ENCODE measurements at places on chromosomes 5 and 9.

DNA sequence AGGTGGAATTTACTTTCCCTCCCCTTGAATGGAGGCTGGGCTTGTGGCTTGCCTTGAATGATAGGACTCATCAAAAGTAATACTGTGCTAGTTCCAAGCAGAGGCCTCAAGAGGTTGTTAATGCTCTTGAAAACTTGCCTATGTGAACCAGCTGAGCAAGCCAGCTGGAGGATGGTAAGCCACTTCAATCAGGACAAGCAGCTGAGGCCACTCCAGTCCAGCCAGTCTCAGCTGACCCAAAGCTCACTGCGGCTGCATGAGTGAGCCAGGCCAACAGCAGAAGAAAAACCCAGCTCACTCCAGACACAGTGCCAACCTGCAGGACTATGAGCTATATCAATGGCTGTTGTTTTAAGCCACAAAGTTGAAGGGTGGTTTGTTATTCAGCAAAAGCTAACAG, 182.8 kb downstream of the MCTP1 start:
- DNase-seq: no peak

GRCh38 chr5:157997991-157998504, 139.1 kb upstream of the CLINT1 start:
- DNase-seq: no peak

- no peak for DNase-seq
Measured at GRCh38 chr5:95969651-95970358, 8.2 kb upstream of the ELL2 start.

DNA sequence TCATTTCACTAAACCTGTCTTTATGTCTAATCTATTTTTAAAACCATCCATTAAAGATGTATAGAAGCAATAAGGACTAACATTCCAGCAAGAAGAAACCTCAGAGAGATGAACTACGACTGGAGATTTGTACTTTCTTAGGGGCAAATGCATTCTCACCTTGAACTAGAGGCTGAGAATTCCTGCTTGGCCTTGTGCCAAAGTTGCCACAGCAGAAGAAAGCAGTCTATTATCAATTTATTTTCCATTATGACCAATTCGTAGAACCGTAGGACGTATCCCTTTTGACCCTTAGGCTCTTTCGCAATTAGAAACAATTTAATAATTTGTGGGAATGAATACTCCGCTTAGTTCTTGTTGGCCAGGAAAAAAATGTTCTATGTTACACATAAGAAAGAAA, 1647.4 kb upstream of the CDH9 start:
- DNase-seq: no peak

GRCh38 chr5:144092508-144092907, 78.0 kb downstream of the YIPF5 start:
- no peak for DNase-seq

DNA sequence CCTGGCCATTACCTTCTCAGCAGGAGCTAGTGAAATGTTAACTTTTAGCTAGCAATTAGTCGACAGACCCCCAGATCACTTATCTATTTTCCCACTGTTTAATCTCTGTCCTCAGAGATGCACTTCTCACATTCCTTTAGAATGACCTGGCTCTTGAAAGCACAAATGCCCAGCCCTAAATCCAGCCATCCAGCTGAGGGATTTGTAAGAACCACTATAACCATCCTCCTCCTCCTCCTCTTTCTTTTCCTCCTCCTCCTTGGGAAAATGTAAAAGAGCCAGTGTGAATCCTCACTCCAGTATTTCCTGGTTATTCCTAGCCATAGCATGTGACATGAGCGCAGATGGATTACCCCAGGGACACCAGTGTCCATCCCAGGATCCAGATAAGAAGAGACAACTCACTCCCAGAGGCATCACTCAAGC, 124.3 kb downstream of the ENC1 start:
- no peak for DNase-seq

GRCh38 chr9:93129286-93129685, 4.8 kb downstream of the NINJ1 start:
- no peak for DNase-seq

GRCh38 chr5:33277061-33277650, 163.6 kb upstream of the TARS1 start:
- DNase-seq: no peak

DNA sequence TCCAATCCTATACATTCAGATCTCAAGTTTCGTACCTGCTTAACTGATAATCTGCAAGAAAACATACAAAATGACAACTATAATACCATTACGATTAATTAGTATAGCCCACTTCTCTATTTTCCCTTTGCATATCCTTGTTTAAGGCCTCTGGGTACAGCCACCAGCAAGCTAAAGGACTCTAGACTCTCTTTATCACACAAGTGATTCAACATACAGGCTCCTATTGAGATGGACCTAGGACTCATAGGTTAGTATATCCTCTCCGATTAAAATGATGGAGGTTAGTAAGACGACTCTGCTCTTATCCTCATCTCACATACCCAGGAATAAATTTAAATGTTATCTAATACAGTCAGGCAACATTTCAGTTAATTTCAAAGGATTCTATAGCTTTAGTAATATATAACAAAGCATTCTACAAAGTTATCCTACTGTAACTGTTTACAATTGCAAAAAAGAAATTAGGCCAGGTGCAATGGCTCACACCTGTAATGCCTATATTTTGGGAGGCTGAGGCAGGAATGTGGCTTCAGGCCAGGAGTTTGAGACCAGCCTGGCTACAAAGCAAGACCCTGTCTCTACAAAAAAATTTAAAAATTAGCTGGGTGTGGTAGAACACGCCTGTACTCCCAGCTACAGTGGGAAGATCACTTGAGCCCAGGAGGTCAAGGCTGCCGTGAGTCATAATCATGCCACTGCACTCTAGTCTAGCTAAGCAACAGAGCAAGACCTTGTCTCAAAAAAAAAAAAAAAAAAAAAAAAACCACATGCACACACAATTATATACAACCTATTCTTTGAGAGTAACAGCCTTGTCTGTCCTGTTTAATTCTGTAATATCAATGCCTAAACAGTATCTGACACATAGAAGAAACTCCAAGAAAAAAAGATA, 15.4 kb downstream of the HAUS6 start:
- DNase-seq: no peak

GRCh38 chr9:23254404-23255184, 571.4 kb downstream of the ELAVL2 start:
- DNase-seq: no peak

DNA sequence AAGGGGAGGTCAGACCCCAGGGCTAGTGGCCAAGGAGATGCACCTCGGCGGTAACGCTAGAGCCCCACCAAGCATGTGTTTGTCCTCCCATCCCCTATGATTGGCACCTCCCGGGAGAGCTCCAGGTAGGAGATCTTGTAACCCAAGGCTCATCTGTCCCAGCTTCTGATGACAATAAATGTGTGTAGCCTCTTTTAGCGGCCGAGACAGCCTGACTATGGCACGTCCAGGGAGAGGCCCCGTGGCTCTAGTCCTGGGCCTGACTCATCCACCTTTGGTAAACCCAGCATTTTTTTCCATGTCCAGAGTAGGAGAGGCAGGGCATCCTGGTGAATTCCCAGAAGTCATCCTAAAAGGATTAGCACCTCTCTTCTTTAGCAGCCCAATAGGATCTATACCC, 39.2 kb downstream of the IRF1 start:
- no peak for DNase-seq

- DNase-seq: no peak
Measured at GRCh38 chr9:92183449-92183848, 68.2 kb upstream of the SPTLC1 start.

DNA sequence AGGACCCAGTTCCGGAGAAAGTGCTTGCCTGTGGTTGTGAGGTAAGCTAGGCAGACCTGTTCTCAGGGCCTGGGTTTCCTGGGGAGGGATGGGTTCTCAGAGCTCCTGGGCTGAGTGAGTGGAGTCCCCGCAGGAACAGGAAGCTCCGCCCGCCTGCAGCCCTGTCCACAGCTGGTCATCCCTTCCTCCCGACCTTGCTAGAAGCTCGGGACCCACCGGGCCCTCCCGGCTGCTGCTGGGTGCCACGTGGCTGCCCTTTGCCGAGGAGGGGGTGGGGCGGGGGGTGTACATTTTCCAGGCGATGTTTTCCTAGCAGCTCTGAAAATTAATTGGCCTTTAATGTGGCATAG, 198.1 kb downstream of the C9orf50 start:
- DNase-seq: no peak

- DNase-seq: no peak
Measured at GRCh38 chr5:81544351-81545018, 150.6 kb upstream of the ACOT12 start.

DNA sequence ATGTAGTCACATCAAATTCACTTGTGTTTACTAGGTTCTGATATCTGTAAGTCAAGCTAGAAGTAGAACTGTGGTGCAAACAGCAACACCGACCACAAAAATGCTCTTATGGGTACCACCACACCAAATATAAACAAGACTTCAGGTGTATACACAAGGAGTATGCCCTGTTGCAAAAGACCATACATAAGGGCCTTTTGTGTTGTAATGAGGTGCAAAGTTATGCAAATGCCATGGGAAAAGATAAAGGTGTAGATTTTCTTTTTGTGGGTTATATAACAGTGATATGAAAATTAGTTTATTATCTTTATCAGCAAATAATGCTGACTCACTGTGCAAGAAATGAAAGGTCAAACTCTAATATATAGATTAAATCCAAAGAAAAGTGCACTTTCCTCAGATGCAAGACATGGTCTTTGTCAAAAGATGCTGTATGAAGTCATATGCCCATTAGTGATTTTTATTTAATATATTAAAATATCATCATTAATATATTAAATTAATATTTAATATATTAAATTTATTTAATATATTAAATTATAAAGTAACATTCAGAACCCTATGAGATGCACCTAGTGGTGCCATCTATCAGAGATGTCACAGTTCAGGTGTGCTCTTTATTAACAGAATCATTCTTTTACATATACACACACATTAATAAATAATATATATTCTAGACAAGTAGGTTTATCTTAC, 26.7 kb upstream of the ALDH1A1 start:
- no peak for DNase-seq

GRCh38 chr9:125812403-125812802, 65.2 kb downstream of the PBX3 start:
- no peak for DNase-seq

DNA sequence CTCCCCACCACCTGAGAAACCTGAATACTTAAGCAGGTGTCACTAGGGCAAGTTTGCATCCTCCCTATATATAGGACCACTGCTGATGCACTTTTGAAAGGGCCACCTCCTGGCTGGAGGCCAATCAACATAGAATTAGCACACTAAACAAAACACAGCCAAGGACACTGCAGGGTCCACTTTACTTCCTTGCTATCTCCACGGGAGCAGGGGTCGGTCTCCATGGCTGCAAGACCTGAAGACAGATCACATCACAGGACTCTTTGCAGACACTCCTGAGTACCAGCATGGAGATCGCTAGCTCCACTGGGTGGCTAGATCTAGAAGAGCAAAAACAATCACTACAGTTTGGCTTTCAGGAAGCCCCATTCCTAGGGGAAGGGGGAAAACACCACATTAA, 72.3 kb downstream of the C9orf153 start:
- no peak for DNase-seq

DNA sequence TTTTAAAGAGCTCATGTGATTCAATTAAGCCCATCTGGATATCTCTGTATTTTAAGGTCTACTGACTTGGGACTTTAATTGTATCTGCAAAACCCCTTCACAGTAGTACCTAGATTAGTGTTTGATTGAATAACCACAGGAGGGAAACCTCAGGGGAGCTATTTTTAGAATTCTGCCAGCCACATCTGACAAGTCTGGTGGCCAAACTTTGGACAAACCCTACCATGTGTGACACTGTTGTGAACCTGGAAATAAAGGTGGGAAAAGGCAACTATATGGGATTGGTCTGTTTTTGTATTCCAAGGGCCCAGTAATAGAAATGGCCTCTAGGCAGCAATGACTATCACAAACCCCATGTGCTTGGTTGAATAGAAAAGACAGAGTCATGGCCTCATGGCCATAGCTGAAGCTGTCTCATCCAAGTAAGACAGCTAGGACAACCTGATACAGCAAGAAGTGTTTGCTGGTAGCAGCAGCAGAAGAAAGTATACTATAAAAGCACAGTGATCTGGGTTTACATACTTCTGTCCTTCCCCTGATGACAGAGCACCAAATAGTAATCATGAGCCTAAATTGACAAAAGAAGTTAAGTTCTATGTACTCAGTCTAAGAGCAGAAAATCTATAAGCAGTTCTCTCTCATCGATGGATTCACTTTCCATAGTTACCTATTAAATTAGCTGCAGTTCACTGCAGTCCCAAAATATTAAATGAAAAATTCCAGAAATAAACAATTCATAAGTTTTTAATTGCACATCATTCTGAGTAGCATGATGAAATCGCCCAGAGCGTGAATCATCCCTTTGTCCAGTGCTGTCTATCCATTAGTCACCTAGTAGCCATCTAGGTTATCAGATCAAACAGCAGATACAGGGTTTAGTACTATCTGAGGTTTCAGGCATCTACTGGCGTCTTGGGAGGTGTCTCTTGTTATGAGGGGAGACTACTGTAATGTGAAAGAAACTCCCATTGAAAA, 189.8 kb downstream of the ARHGAP26 start:
- DNase-seq: no peak

DNA sequence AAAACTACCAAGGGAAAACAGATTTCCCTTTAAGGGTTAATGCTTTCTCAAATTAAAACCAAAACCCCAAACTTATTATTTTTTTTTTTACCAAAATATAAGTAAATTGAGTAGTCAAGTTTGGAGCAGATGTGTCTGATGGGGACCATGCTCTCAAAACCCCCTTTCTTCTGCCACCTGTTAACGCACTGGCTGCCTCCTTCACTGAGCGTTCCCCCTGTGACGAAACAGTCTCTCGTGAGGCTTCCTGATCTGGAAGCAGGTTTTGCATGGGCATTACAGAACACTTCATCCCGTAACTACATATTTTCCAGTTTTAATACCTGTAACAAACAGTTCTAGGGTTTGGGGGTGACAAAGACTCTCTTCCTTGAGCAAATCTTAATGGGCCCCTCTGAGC, 59.4 kb downstream of the ANKH start:
- DNase-seq: no peak

- DNase-seq: no peak
Measured at GRCh38 chr9:136949239-136949816, 2.7 kb upstream of the LCN12 start.

- no peak for DNase-seq
Measured at GRCh38 chr5:36689225-36689624, 82.8 kb downstream of the SLC1A3 start.

DNA sequence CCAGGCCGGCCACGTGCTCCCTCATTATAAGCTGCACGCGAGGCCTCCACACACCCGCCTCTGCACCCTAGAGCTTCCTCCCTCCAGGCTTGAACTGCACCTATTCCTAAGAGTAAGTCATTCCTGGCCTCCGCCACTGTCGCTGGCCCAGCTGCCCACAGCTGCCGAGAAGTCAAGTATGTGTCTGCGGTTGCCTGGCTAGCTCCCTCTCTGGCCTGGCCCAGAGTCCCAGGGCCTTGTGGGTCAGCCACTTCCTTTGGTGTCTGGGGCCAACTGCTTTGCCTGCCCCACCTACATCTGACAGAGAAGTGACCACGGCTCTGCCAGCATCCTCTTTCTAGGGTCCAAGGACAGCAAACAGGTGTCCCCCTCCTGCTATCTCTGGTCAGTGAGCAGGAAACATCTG, 18.3 kb downstream of the ABO start:
- DNase-seq: no peak
